ENCODE measurements at places on chromosomes 6 and 20.

- no peak for DNase-seq
Observed at GRCh38 chr6:29947077-29947980, 5.0 kb downstream of the HLA-A start.

GRCh38 chr6:46862381-46862780 is 59.4 kb downstream of the ADGRF5 start:
- no peak for DNase-seq

DNA sequence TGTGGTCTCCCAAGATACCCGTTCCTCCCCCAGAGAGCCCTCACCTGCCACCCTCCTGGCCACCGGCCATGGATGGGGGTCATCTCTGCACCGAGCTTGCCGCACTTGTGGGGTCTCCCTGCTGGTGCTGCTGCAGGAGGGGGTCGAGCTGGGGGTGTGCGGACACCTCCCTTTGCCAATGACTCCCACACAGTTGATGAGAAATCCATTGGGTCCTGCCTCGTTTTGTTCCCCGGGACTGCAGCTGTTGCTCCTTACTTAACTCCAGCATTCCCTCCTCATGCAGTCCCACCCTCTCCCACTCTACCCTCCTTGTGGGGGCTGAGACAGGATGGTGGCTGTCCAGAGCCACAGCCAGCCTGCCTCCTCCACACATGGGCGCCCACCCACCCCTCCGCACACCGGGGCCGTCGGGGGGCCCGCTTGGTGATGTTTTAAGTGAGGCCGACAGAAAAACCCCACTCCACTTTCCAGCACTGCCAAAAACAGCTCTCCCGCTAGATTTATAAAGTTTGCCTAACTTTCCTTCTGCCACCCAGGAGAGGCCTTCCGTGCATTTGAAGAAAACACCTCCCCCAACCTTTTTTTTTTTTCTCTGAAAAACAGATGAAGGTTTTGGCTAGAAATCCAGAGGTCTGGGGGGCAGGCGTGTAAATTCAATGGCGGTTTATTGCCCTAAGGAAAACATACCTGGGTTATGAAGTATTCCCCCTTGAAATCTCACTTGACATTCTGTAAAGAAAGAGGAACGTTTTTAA is 53.5 kb upstream of the APCDD1L start:
- no peak for DNase-seq

GRCh38 chr20:58389324-58389967 is 417 bp downstream of the VAPB start:
- no peak for DNase-seq

DNA sequence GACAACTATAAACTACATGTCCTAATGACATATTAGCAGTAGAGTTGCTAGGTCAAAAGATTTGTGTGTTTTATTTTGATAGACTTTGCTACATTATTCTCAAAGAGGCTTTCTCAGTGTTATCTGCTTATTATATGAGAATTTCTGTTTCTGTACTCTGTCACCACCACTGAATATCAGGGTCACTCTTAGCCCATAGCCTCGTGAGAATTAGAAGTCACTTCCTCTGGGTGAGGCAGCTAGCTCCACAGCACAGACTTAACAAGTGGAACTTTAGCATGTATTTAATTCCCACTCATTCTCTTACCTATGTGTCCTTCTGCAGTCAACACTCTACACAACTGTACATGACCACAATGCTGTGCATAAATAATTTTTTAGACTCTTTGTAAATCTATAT is 6.7 kb downstream of the PHACTR2 start:
- DNase-seq = no peak

GRCh38 chr6:97322811-97323210 is 39.8 kb upstream of the MMS22L start:
- DNase-seq = no peak

DNA sequence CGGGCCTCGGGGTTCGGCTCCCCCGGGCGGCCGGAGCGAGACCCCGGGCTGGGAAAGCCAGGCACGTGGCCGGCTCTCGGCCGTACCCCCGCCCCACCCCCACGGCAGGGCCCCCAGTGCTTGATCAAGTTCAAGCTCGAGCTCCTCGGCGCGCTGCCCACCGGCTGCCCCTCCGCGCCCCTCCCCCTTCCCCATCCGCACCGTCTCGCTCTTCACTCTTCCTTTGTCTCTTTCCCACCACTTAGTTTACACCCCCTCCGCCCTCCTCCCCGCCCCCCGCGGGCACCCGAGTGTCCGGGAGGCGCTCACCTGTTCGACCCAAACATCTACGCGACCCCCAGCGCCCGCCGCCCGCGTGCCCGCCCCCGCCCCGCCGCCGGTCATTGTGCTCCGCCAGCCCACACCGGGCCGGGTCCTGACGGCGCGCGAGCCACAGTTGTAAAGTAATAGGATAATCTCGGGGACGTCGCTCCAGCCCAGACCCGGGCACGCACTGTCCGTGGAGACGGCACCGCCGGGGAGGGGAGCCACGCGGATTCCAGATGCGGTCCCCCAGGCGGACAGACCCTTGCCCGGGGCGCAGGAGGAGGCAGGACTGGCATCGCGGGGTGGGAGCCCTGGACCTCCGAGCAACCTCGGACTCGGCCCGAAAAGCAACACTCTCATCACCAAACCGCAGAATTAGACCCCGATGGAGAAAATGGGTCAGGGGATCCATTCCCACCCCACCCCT is 100.7 kb downstream of the NOL4L start:
- DNase-seq = no peak

DNA sequence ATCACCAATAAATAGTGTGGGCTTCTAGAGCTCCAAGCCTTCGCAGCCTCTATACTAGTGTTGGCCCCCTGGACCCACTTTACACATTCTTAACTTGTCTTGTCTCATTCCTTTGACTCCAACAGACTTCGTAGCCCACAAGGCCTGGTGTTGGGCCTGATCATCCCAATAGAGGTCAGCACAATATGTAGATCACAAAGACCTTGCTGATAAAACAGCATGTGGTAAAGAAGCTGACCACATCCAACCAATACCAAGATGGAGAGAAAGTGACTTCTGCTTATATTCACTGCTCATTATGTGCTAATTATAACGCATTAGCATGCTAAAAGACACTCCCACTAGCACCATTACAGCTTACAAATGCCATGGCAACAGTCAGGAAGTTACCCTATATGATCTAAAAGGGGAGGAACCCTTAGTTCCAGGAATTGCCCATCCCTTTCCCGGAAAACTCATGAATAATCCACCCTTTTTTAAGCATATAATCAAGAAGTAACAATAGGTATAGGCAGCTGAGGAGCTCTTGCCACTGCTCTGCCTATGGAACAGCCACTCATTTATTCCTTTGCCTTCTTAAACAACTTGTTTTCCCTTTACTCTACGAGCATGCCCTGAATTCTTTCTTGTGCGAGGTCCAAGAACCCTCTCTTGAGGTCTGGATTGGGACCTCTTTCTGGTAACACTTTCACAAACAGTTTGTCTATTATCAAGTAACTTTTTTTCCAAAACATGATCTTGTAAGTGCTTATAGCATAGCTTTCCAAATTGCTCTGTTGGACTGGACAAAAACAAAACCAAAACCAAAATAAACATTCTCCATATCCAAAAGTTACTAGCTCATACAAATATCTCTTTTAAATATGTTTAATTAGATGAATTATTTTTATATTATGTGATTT is 54.6 kb upstream of the ECHDC1 start:
- DNase-seq = no peak

DNA sequence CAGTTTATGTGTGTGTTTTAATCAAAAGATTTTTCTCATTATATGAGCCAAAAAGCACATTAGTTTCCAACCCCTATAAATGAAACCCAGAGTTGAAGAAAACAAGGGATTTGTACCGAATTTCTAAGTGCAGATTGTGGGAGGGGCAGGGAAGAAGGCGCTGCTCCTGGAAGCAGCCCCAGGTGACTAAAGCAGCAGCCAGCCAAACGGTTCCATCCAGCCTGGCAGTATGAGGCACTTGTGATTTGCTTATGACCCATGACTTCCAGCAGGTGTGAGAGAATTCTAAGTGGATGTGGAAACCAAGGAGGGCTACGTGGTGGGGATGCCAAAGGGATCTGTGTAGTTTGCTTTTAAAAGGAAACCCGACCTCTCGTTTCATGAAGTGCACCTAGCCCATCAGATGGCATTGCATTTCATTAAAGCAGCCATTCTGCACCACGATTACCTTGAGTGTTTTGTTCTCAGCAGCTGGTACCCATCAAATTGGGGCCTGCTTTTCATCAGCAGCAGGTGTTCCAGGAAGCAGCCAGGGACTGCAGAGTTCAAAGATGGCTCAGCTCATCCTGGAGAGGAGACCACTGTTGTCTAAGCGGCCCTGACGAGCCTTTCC is 79.1 kb downstream of the DTD1 start:
- peak; percentile 73 for DNase-seq

GRCh38 chr20:10466325-10466724 is 31.2 kb downstream of the SLX4IP start:
- DNase-seq = no peak

DNA sequence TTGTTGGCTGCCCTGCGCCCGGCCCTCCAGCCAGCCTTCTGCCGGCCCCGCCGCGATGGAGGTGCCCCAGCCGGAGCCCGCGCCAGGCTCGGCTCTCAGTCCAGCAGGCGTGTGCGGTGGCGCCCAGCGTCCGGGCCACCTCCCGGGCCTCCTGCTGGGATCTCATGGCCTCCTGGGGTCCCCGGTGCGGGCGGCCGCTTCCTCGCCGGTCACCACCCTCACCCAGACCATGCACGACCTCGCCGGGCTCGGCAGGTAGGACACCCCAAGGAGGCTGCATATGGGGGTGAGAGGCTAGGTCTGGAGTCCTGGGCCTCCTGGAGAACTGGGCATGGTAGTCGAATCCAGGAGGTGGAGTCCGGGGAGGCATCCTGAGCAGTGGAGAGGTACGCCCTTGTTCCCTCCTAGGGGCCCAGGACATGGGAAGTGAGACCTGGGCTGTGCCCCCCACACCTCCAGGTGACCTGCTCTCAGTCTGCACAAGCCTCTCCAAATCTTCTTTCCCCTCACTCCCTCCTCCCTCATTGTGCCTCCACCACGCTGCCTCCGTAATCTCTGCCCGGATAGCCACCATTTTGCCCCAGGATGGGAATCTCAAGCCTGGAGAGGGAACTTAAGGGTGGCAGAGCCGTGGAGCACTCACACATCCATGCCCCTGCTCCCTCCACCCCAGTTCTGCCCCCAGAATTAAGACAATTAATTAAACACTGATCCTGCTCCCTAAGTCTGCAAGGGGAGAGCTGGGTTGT is 541 bp downstream of the CDC25B start:
- no peak for DNase-seq

DNA sequence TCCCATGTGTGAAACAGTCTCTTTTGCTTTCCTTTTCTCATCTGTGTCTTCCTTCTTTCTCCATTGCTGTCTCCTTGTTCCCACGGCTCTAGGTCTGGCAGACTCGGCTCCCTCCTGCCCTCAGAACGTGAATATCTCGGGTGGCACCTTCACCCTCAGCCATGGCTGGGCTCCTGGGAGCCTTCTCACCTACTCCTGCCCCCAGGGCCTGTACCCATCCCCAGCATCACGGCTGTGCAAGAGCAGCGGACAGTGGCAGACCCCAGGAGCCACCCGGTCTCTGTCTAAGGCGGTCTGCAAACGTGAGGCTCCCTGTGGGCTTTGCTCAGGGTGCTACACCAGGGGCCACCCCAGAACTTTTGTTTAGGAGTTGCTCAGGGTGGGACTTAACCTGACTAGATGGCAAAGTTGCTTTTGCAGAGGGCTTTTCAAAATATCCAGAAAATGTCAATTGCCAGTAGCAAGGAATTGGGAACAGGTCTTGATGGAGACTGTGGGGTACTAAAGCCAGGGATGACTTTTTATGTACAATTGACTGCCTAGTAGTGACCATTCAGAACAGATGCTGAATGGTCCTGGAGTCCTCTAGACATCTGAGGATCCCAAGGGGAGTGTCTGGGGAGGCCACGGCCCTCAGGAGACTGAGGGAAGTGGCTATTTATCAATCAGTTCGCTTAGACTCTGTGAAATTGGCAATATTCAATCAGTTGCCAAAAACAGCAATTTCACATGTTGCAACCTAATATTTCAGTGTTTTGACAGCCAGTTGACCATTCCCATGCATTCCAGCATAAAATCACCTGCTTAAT is 550 bp downstream of the C2 start:
- no peak for DNase-seq

DNA sequence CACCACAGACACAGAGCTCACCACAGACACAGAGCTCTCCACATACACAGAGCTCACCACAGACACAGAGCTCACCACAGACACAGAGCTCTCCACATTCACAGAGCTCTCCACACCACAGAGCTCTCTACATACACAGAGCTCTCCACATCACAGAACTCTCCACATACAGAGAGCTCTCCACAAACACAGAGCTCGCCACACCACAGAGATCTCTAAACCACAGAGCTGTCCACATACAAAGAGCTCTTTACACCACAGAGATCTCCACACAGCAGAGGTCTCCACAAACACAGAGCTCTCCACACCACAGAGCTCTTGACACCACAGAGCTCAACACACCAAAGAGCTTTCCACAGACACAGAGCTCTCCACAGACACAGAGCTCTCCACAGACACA is 55.8 kb downstream of the ERMARD start:
- no peak for DNase-seq

DNA sequence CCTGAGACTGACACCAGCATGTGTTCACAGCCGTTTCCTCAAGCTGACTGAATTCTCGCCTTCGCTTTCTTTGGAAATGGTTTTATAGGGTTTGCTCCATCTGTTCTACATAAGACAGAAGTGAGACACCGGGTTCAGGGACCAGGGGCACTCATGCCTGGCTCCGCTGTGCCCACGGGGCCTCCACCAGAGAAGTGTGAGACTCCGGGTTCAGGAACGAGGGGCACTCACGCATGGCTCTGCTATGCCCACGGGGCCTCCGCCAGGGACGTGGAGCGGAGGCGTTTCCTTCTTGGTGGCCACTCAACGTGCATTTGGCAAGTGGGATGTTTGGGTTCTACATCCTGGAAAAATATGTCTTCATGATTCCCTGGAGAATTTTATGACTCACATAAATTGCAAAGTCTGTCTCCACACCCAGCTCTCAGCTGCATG is 106.6 kb downstream of the RNASET2 start:
- no peak for DNase-seq

DNA sequence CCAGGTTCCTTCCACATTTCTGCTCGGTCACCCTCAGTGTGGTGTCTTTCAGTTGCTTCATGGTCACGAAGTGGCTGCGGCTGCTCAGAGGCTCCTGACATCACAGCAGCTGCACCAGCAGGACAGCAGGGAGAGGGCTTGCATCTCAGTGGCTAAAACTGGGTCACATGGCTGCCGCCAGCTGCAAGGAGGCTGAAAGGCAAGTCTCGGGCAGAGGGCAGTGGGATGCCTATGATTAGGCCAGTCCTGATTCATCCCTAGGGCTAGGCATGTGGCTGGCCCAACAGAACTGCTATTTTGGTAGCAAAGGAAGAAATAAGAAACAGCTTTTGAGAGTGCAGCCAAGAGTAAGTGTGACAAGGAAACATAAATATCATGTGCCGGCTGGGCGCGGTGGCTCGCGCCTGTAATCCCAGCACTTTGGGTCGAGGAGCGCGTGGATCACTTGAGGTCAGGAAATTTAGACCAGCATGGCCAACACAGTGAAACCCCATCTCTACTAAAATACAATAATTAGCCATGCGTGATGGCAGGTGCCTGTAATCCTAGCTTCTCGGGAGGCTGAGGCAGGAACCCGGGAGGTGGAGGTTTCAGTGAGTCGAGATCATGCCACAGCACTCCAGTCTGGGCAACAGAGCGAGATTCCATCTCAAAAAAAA is 46.6 kb downstream of the RBM38 start:
- DNase-seq = no peak

- DNase-seq = no peak
Observed at GRCh38 chr6:140599916-140600315, 1225.5 kb upstream of the CITED2 start.

- peak; percentile 44 for DNase-seq
Observed at GRCh38 chr6:17740559-17741220, 34.0 kb upstream of the NUP153 start.

Data from NCI-H2107 (cell line).